ENCODE measurements at places on chromosomes 3 and 15.

DNA sequence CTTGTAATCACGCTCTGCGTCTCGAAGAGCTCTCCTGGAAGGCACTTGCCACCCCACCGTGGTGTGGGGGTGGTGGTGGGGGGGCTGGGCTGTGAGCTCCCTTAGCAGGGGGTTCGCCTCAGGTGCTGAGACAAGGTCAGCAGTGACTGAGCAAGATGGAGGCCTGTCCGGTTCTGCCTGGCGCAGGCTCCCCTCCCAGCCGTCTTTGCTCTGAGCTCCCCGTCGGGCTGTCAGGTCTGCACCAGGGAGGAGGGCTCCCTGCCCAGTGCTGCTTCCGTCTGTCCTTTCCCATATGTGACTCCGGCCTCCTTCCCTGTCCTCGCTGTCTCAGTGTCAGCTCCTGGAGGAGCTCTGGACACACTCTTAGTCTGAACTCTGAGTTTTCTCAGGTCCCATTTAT lies 80.0 kb downstream of the PLXNA1 start:
- DNase-seq, result no peak

GRCh38 chr3:197335428-197336132 lies 37.2 kb upstream of the DLG1 start:
- DNase-seq, result no peak

- no peak for DNase-seq
These were observed 85.6 kb upstream of the DNAJC19 start for GRCh38 chr3:181075098-181075497.

GRCh38 chr15:37081983-37082382 lies 18.4 kb downstream of the MEIS2 start:
- DNase-seq, result no peak

GRCh38 chr3:61650719-61651410 lies 89.5 kb downstream of the PTPRG start:
- DNase-seq, result no peak

DNA sequence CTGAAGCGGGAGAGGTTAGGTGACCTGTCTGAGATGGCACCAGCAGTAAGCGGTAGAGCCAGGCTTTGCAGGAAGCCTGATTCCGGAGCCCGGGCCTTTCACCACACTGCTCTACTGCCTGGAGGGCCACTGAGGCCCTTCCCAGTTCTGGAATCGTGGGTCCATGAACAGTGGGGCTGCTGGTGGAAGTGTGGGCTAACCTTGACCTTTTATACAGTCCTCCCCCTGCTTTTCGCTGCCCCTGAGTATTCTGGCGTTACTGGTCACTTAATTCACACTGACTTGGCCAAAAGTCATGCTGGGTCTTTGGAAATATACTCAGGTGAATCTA lies 2.6 kb upstream of the ABTB1 start:
- DNase-seq, result no peak

- no peak for DNase-seq
These were observed 195.0 kb upstream of the EPHA3 start for GRCh38 chr3:88912294-88912877.

DNA sequence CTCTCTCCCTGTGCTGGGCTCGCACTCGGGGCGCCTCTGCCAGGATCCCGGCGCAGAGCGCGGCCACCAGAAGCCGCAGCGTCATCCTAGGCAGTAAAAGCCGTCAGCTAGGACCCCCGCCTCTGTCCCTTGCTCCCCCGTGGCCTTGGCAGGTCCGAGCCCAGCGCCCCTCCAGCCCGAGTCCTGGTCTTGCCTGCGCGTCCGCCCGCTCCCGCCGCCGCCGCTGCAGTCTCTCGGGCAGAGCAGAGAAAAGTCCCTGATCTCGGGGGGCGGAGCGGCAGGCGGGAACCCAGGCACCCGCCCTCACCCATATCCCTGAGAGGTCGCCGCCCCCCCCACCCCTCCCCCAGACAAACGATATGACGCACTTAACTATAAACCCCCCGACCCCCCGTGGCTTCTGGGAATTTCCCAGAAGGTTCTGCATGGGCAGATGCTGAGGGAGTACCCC lies at the start of gene COL7A1:
TSS of gene COL7A1 (minus strand) at position 255 of the 451 bp plus-strand sequence. CDS start at position 85, 170 bp downstream.
- DNase-seq, result no peak

- peak; percentile 5 for DNase-seq
These were observed 477.5 kb downstream of the LPP start for GRCh38 chr3:188631291-188632010.
